ENCODE measurements at places on chromosomes 4 and X.

DNA sequence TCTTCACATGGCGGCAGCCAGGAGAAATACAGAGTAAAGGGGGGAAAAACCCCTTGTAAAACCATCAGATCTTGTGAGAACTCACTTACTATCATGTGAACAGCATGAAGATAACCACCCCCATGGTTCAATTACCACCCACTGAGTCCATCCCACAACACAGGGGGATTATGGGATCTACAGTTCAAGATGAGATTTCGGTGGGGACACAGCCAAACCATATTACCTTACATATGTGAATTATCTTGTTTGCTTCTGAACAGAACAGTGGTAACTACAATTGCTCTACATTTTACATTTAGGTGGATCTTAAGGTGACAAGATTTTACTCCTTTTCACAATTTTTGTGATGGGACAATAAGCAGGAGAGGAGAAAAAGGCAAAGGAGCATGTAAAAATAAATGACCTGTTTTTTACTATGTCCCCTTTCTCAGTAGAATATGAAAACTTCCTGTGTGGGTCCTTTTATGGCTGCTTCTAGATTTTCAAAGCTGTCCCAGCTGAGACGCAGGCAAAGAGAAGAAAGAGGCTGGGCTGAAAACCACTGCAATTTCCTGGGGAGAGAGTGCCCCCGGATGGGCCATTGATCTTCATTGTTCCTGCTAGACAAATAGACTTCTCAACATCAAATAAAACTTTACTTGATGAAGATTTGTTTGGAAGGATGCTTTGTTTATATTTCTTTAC, 45.9 kb upstream of the PGM2 start:
- DNase-seq, result no peak

DNA sequence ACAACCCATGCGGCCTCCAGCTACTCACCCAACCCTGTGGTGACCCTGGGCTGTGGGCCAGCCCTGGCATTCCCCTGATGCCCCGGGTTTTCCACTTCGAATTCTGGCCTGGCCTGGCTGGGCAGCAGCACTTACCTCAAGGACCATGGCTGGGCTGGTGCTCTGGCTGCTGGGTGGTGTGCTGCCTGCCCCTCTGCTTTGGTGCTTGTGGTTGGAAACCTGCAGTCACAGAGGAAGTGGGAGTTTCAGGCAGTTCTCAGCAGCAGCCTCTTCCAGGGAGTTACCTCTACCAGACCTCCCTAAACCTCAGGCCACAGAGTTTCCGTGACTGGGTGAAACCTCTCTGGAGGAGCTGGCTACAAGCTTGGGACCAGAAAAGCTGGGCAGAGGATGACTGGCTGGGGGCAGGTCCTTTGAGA, at the start of gene CXCR3:
CXCR3 (minus strand) TSS at position 209 of the 419 bp plus-strand sequence; CDS start at position 147, 62 bp downstream.
- DNase-seq, result peak; percentile 46

DNA sequence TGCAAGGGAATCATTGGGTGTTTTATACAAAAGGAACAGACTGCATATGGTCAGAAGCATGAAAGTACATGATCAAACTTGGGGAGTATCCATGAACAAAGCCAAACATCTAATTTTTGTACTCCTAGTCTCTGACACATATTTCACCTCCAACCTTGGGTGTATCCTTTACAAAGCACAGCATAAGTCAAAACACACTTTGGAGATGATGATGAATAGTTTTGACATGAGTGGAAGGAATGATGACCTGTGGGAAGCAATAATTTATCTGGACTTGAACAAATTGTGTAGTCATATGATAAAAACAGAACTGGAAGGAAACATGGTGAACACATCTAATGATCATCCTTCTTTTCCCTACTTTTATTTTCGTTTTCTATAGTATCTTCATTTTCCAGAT, 108.7 kb upstream of the PLS3 start:
- DNase-seq, result no peak

- DNase-seq, result peak; percentile 13
Observed at GRCh38 chrX:68196939-68197791, 236.1 kb downstream of the OPHN1 start.

DNA sequence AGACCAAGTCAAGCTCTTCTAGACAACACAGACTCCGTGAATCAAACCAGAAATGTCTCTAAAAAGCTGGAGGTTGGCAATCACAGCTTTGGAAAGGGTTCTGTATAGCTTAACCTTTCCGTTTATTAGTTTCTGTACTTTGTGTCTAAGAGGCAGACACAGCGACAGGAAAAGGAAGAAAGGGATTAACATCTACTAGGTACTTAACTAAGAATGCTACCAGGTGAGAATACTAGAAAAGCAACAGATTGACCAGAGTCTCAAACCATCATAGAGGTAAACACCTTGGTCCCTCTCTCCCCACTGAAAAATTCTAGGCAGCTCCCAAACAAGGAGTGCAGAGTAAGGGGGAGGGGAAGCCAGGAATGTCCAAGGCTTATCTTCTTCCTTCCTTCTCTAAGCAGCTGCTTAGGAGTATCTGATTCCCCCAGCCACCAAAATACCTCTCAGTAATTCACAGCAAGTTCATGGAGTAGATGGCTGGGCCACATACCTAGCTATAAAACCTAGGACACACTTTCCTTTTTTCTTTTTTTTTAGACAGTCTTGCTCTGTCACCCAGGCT, 80.8 kb downstream of the APBB2 start:
- no peak for DNase-seq

DNA sequence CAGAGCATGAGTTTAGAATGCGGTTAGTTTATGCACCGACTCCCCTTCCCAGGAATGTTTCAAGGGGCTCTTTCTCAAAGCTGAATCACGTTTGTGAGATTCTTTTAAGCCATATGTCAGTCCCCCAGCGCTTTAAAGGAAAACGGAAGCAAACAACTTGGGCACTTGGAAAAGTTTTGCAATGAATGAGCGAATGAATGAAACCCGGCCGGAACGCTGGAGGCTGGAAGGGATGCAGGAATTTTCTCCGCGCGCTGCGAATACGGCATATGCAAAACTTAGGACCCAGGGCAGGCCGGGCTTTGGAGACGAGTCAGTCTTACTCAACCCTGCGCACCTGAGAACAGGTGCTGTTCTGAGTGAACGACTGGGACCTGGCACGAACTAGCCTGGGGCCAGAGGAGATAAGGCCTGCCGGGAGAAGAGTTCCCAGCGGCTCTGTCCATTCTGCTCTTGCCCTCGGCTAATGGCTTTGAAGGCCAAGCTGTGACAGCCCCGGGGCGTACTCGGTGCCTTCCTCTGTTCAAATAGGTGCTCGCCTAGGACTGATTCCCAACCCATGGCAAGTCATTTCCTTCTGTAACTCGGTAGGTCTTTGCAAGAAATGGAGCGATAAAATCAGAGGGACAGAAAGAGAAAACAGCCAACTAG, 743 bp upstream of the NRK start:
- DNase-seq, result no peak

DNA sequence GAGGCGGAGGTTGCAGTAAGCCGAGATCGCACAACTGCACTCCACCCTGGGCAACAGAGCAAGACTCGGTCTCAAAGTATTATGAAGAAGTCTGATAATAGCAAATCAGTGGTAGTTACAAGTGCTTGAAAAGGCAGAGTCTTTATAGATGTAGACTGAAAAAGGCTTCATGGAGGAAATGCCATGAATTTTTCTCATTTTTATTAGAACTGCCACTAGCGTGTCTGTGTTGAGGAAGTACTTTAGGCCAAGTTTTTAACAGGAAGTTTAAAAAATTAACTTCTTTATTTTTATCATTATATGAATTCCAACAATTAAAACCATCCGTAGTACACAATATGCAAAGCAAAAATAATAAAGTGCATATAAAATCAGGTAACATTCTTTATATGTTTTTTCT, 32.8 kb upstream of the IL13RA1 start:
- no peak for DNase-seq

DNA sequence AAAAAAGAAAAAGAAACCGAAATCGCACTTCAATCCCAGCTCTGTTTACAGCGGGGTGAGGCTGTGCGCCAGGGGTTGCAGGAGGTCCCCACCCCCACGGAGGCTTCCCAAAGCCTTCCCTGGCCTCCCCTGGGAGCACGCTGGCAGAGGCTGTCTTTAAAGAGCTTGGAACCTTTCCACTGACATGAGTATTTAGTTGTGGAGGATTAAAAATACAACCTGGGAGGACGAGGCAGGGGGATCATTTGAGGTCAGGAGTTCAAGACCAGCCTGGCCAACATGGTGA, 69.1 kb downstream of the PPP2R2C start:
- DNase-seq, result no peak

DNA sequence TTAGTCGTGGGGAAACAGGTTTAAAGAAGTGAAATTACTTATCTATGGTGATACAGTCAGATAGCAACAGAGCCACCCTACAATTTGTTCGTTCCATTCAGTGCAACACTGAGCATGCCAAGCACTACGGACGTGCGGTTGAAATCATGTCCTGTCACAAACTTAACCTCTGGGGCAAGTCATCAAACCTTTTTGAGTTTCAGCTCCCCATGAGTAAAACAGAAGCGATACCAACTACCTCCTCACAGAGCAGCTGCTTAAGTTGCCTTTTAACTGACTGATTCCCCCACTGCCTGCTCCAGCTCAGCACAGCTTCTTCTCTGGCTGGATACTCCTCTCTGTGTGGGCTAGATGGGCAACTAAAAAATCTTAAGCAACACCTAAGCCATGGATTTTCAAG, 36.0 kb downstream of the LHFPL1 start:
- DNase-seq, result no peak

DNA sequence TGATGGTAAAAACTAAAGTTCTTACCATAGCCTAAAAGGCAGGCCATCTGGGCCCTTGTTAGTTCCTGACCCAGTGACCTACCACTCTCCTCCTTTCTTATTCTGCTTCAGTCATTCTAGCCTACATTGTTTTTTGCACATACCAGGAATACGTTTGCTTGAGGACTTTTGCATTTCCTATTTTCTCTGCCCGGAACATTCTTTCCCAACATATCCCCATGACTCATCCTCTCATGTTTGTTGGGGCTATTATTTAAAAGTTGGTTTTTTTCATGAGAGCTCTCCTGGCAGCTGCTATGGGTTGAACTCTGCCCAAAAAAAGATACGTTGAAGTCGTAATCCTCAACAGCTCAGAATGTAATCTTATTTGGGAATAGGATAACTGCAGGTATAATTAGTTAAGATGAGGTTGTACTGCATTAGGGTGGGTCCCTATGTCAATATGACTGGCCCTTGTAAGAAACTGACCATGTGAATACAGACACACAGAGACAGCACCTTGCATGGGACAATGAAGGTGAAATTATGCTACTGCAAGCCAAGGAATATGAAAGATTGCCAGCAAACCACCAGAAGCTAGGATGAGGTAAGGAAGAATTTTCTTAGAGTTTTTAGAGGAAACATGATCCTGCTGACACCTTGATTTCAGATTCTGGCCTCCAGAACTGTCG, 138.3 kb upstream of the PDHA2 start:
- DNase-seq, result no peak

GRCh38 chr4:152719801-152720556, 40.2 kb upstream of the TMEM154 start:
- no peak for DNase-seq

DNA sequence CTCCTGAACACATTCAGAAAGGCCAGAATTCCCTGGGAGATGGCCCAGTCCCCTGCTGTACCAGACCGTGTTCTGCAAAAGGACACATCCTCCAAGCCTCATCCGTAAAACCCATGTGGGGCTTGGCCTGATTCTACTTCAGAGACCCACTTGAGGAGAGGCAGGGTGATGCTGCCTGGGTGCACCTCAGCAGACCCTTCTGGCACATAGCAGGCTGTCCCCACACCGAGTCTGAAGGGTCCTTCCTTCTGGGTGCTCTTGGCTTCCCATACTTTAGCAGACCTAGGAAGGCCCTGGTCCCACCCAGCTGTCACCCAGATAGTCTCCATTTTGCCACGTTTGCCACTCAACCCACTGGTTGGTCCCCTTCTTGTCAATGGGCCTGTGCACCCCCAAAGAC, 270.1 kb upstream of the AGTR2 start:
- DNase-seq, result no peak

GRCh38 chr4:173490256-173490655, 39.8 kb downstream of the HAND2 start:
- no peak for DNase-seq

GRCh38 chrX:43525901-43526610, 130.0 kb upstream of the MAOA start:
- DNase-seq, result no peak

GRCh38 chrX:129686422-129686948, 31.7 kb upstream of the APLN start:
- no peak for DNase-seq

GRCh38 chr4:82919386-82919785, 18.9 kb downstream of the THAP9 start:
- no peak for DNase-seq

DNA sequence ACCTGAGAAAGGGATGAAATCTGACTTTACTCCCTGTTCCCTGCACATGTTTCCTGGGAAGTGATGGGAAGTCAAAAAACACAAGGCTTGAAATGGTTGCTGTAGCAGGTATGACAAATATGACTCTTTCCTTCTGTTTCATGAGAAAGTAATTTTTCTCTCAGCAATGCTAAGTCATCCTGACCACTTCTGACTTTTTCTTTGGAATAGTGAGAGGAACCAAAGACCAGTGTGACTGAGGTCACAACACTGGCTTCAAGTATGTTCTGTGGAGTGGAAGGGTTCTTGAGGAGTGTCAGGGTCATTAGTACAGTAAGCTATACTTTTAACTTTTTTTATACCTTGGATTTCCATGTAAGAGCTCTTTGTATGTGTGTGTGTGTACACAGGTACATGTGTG, 225.3 kb downstream of the PPP3CA start:
- no peak for DNase-seq

GRCh38 chr4:101938836-101939235, 148.3 kb downstream of the BANK1 start:
- no peak for DNase-seq

- peak; percentile 41 for DNase-seq
Observed at GRCh38 chrX:118839334-118839958, 15.8 kb downstream of the ZCCHC12 start.

DNA sequence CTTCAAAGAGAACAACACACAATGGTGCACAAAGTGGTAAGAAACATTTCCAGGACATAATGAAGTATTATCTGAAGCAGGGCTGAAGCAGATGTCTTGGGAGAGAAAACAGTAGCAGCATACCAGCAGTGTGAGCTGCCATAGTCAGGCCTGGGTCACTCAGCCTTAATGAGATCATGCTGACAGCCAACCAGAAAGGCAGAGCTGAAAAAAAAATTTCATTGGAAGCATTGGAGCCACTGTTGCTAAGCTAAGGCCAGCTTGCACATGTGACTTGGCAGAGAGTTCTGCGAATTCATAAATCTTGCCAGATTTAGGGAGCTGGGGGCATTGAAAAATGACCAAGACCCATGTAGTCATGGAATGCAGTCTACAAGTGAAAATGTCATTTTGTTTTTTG, 444.0 kb upstream of the PITX2 start:
- no peak for DNase-seq

GRCh38 chrX:32948130-32948529, 263.2 kb downstream of the DMD start:
- DNase-seq, result no peak
